Renal cortex interstitium (tissue), 15 donors: ENCODE measurements at places on chromosomes 11 and 22.

- DNase-seq: no peak
These were observed 455.8 kb downstream of the MIAT start for GRCh38 chr22:27113211-27113635.

DNA sequence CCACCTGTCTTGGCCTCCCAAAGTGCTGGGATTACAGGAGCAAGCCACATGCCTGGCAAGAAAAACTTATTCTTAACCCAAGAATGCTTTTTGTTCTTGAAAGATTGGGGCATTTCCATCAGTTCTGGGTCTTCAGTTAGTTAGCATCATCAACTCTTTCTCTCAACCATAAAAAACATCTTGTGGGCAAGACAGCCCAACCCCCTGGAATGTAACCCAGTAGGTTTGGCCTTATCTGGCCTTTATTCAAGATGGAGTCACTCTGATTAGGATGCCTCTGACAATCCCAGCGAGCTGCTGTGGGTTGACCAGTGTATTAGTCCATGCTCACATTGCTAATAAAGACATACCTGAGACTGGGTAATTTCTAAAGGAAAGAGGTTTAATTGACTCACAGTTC is 9.2 kb upstream of the TPCN2 start:
- DNase-seq: no peak

DNA sequence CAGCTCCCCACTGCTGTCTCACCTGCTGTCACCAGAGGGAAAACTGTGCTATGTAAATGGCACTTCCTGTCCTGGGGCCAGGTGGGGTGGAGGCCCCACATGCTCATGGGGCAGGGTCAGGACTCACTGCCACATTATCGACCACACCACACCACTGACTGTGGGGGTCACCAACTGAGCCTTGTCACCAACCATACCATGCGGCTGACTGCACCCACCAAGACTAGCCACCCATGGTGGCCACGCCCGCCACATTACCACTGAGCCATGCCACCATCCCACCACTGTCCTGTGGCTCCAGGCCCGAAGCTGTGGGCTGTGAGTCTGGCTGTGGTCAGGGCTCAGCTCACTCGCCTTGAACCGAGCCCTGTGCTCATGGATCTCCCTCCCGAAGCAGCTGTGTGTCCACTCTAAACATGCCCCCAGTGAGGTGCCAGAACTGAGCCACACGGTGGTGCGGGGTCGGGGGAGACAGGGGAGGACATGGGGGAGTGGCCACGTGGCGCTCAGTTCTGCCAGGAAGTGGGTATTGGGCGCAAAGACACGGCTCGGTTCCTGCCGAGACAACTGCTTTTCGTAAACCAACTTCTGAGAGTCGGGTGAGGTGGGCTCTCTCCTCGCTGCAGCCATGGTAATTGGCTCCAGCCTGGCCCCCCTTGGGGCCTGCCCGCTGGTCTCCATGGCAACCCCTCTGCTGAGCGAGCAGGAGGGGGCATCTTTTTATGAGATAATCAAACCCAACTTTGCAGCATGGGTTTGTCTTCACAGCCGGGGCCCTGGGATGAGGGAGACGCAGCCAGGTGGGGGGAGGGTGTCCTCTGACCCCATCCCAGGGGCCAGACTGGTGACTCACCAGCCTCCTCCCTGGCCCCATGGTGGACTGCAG is 23.2 kb downstream of the RTN4R start:
- DNase-seq: no peak

- DNase-seq: no peak
These were observed 28.3 kb downstream of the SLC1A2 start for GRCh38 chr11:35390737-35391682.

DNA sequence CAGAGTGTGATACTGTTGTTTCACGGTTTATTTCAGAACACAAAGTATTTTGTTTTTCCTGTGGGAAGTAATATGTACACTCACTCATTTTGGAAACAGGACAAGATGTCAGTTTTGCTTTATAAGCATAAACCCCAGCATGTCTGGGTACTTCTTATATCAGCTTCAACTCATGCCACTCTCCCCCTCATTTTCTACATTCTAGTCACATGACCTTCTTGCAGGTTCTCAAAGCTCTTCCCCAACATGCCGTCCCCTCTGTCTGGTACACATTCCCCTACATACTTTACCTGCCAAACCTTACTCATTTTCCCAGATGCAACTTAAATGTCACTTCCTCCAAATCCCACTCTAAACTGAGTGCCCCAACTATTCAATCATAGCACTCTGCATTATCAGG is 1.6 kb upstream of the CTR9 start:
- no peak for DNase-seq

GRCh38 chr11:18726040-18726439 is at the start of gene IGSF22:
Gene IGSF22 (minus strand): TSS chr11:18726188. CDS start chr11:18724236, 1,952 bp downstream.
- DNase-seq: no peak

DNA sequence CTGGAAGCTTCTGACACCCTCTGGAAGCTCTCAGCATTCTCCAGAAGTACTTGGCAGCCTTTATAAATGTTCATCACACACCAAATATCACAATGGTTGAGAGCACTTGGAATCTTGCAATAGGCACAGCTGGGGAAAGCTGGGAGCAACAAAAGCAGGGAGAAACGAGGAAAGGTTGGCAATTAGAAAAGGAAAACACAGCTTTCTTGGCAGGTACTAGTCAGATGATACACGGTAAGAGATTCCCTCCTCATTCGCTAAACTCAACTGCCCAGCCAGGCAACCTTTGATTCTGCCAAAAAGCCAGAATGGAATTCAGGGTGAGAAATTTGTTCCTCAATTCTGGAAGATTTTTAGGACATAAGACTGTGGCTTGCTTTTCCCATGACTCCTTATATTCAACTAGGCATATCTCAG is 576.9 kb upstream of the ANO5 start:
- DNase-seq: no peak

DNA sequence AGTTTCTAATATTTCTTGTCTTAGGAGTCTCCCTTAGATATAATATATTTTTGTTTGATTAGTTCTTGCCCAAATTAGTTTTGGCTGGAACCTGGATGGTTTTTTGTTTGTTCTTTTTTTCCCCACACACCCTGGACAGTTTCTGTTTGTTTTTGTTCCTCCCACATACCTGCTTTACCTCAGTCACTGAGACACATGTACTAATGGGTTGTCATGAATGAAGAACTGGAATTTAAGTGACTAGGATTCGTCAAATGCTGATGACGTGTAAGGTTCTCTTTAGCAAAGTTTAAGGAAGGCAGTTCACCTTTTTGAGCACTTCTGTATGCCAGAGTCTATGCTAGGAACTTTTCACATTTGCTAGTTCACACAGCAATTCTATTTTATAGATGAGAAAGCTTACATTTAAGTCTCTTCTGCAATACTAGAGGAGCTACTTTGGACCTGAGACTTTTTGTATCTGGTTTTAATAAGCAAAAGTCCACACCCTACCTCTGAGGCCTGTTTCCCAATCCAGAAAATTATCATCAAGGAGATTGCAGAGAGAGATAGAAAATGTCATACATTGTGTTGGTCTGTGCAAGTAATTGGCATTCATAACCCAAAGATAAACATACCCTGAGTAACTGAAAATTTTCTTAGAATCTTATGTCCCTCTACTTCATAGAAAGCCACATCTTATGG is 86.7 kb upstream of the RAB1B start:
- DNase-seq: no peak

GRCh38 chr11:26095340-26095739 is 236.6 kb upstream of the ANO3 start:
- no peak for DNase-seq

- no peak for DNase-seq
These were observed 544.9 kb downstream of the TBC1D22A start for GRCh38 chr22:47307326-47307725.

GRCh38 chr11:63999349-64000025 is 13.2 kb downstream of the OTUB1 start:
- DNase-seq: no peak

DNA sequence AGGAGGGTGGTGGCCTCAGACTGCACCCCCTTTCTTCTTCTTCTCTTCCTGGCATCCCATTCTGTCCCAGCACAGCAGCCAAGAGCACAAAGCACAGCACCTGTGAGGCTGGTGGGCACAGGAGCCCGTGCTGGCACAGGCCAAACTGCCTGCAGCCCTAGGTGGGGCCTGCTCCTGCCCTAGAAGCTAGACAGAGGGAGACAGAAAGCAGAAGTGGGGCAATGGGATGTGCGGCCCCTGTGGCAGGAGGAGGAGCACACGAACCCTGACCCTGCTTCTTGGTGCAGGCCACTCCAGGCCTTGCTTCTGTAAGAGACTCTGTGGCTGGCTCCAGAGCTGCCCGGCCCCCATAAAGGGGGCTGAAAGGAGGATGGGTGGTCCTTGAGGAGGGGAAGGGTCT is 3.9 kb upstream of the PTS start:
- no peak for DNase-seq

GRCh38 chr11:119739975-119740374 is 11.0 kb upstream of the NECTIN1 start:
- no peak for DNase-seq

DNA sequence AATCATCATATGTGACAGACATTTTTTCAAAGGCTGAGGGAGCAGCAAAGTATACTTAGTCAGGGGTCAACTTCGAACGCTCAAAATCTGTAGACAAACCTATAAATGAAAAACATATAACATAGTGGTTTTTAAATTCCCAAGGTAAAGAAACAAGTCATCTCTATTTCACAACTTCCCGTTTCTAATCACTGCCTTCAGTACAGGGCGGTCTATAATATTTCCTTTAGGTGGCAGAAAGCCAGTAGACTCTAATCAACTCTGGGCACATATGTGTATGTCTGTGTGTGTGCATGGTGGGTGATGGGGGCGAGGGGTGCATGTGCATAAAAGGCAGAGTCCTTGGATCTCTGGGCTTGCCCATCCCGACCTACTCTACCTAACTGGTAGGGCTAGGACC is 55.0 kb upstream of the ARFGAP3 start:
- DNase-seq: no peak

DNA sequence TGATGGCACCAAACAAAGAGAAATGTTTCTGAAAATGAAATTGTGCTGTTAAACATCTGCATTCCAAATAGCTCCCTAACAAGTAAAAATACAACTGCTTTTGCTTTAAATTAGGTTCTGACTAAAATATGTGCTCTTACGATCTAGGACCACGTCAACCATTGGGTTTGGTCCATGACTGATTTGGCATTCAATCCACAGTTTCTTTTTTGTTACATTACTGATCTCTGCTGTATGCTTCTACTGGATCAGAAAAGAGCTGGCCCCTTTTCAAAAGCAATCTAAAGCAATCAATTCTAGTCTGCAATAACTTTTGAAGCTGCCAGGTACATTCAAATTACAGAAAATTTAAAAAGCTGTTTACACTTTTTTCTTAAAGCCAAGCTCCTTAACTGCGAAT is 1047.1 kb upstream of the CCDC90B start:
- no peak for DNase-seq

DNA sequence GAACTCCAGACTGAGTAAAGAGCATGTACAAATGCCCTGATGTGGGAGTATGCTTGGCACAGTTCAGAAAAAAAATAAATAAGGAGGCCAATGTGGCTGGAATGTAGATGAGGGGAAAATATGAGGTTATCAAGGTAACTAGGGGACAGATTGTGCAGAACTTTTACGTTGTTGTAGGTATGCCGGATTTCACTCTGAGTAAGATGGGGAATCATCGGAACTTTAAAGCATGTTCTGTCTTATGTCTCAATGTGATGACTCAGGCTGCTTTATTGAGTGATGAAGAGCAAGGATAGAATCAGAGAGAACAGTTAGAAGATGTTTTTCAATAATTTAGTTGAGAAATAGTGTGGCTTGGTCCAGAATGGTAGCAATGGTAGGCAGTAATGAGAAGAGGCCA is 130.4 kb downstream of the C11orf87 start:
- no peak for DNase-seq

DNA sequence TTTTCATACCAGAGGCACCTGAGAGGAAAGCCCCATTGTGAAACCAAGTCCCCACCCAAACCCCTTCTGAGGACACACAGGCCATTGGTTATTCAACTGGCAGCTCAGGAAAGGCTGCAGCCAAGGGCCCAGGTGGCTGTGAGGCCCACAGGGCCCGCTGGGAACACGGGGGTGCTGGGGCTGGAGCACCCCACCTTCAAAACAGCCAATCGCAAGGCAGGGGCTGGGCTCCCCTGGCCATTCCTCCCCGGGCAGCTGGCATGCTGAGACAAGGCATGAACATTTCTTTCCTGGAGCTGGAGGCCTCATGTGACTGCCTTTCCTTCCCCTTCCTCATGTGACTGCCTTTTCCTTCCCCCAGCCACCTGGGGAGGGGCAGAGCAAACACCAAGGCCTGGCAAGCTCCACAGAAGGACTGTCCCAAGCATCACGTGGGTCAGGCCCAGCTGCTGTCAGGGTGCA is 76.9 kb downstream of the PIWIL3 start:
- DNase-seq: no peak

- DNase-seq: no peak
These were observed 501.3 kb upstream of the B3GAT1 start for GRCh38 chr11:134913391-134913790.

- no peak for DNase-seq
These were observed 19.9 kb downstream of the CD44 start for GRCh38 chr11:35158701-35159510.

- DNase-seq: no peak
These were observed 38.2 kb downstream of the LDLRAD3 start for GRCh38 chr11:35982061-35982460.

DNA sequence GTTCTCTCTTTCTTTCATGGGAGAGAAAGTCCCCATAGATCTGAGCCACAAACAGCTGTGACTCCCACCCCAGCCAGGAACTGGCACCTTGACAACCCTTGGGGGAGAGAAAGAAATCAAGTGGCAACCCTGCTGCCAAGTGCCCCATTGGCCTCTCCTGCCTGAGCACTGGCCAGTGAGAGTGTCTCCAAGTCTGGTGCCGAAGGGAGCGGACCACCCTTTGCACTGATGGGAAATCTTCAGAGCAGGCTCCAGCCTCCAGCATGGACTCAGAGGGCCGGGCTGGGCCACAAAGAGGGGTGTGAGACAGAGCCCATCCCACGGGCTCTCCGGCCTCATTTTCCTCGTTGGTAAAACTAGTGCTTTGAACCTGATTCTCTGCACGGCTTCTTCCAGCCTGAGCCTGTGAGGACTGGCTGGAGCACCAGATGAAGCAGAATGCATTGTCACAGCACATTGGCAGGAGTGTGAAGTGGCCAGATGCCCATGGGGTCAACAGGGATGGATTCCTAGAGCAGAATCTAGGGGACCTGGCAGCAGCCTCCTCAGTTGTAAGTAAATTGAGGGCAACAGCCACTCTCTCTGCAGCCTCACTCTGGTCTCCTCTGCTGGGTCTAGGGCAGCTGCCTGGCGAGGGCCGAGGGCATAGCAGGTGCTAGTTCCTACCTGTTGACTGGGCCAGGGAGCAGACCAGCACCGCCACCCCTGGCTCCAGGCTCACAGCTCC is 81.4 kb downstream of the TRIM29 start:
- no peak for DNase-seq

- DNase-seq: no peak
These were observed 68.0 kb downstream of the WNT7B start for GRCh38 chr22:45908961-45909360.

- no peak for DNase-seq
These were observed 9.5 kb downstream of the JAML start for GRCh38 chr11:118215262-118215661.

- DNase-seq: no peak
These were observed 2.6 kb downstream of the CNTF start for GRCh38 chr11:58625086-58625485.
